ENCODE measurements at places on chromosomes 3 and 15.
A peak's percentile ranks its signal among the peaks of the same experiment; 100 is the strongest.

DNA sequence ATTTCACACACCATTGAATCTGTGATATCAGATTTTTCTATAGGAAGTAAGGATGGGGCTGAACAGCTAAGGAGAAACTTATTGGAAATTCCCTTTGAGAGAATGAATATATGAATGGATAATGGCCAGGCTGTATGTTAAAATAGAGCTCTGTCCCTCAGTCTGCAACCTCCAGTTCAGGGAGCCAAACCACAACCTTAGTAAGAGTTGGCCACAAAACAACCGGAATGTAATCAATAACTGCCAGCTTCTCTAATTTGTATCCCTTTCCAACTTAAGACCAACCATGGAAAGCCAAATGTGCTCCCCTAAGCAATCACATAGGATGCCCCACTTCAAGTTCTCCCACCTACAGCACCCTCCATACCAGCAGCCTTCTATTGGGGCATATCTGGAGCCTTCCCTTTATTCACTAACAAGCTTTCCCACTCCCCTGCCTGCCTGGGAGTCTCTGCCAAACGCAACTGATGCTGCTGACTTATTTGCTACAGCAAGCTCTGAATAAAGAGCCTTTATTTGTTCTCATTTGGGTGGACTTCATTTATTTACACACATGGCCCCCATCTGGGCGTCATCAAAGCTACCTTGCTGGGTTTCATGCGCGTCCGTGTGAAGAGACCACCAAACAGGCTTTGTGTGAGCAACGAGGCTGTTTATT, 75.4 kb upstream of the LARS2 start:
- DNase-seq: no peak

- DNase-seq: no peak
Observed at GRCh38 chr3:52088445-52089367, 32.3 kb upstream of the DUSP7 start.

GRCh38 chr3:32703491-32703972, 18.5 kb downstream of the CNOT10 start:
- DNase-seq: peak; percentile 86

DNA sequence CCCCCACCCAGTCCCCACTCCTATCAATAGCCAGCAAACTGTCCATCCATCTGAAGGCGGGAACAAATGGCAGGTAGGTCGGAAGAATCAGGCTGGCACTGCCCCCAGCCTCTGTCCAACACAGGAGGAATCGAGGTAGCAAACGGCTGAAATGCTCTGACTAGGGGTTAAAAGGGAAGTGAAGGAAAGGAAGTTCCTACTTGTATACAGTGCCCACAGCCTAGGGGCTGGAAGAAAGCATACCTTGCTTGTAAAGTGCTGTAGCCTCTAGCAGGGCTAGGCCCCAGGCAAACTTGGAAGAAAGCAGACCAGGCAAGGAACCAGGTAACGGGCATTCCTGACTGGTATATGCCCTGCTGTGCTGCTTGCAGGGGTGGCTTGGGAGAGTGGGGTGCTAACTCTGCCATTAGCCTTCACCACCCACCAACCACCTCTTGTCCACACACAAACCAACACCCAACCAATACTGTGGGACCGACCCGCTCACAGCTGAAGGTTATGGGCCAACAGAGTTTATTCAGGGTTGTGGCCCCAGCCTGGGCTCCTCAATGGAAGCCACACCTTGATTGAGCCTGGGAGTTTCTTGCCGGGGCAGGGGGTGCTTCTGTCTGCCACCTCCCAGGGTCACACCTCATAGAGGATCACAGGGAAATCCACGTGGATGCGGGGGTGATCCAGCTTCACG, 2.4 kb downstream of the TUSC2 start:
- no peak for DNase-seq

GRCh38 chr3:138384531-138384930, 36.2 kb downstream of the MRAS start:
- no peak for DNase-seq

GRCh38 chr15:45635191-45635638, 386 bp downstream of the SQOR start:
- peak; percentile 74 for DNase-seq

DNA sequence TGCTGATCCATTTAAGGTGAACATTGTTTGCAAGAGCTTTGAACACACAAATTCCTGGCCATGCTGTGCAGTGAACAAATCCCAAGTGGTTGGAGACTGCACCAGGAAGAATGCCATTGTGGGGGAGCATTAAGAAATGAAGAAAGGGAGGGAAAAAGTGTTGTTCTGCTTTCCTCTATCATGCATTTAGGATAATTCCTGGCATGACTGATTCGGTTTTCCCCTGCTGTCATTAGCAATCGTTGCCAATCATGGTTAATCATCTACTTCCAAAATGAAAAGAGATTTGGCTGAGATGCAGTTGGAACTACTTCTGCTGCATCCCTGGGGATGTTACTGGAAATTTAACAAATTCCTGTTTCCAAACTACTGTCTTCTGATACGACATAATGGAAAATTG, 73.7 kb upstream of the ZPLD1 start:
- DNase-seq: no peak

GRCh38 chr3:50374363-50375257, 15.3 kb upstream of the TMEM115 start:
- no peak for DNase-seq

DNA sequence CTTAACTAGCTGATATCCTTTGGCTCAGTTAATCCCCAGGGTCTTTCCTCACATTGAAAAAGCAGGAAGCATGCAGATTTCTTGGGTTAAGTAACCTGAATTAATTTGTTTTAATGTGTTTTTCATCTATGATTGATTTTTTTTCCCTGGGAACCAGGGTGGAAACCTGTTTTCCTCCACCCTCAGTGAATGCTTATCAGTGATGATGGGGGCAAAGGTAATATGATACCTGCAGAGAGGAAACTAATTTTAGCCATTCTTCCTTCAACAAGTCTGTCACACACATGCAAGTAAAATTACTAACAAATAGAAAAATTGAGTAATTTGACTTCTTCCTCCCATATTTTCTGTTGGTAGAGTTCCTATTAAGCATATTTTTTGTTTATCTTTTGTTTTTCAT, 5.9 kb downstream of the CASR start:
- no peak for DNase-seq

- DNase-seq: no peak
Observed at GRCh38 chr3:149343951-149344350, 10.5 kb upstream of the TM4SF18 start.

DNA sequence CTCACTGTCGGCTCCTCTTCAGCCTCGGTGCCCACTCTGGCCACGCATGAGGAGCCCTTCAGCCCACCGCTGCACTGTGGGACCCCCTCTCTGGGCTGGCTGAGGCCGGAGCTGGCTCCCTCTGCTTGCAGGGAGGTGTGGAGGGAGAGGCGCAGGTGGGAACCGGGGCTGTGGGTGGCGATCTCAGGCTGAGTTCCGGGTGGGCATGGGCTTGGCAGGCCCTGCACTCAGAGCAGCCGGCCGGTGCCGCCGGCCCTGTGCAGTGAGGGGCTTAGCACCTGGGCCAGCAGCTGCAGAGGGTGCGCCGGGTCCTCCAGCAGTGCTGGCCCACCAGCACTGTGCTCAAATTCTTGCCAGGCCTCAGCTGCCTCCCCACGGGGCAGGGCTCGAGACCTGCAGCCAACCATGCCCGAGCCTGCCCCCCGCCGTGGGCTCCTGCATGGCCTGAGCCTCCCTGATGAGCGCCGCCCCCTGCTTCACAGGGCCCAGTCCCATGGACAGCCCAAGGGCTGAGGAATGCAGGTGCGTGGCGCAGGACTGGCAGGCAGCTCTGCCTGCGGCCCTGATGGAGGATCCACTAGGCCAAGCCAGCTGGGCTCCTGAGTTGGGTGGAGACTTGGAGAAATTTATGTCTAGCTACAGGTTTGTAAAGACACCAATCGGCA, 899.1 kb downstream of the SI start:
- no peak for DNase-seq

GRCh38 chr3:172313671-172314070, 134.6 kb downstream of the GHSR start:
- no peak for DNase-seq

DNA sequence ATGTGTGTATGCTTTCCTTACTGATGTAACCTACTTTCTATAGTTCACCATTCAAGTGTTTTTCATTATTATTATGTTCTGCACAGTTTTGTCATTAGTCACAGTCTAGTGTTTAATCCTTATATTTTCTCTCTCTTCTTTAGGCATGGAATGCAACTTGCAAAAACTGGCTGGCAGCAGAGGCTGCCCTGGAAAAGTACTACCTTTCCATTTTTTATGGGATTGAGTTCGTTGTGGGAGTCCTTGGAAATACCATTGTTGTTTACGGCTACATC, 6.9 kb downstream of the SUCNR1 start:
- no peak for DNase-seq

GRCh38 chr15:79858469-79858868, 38.3 kb downstream of the MTHFS start:
- peak; percentile 38 for DNase-seq

GRCh38 chr15:101698314-101698713, 26.0 kb downstream of the TARS3 start:
- no peak for DNase-seq

DNA sequence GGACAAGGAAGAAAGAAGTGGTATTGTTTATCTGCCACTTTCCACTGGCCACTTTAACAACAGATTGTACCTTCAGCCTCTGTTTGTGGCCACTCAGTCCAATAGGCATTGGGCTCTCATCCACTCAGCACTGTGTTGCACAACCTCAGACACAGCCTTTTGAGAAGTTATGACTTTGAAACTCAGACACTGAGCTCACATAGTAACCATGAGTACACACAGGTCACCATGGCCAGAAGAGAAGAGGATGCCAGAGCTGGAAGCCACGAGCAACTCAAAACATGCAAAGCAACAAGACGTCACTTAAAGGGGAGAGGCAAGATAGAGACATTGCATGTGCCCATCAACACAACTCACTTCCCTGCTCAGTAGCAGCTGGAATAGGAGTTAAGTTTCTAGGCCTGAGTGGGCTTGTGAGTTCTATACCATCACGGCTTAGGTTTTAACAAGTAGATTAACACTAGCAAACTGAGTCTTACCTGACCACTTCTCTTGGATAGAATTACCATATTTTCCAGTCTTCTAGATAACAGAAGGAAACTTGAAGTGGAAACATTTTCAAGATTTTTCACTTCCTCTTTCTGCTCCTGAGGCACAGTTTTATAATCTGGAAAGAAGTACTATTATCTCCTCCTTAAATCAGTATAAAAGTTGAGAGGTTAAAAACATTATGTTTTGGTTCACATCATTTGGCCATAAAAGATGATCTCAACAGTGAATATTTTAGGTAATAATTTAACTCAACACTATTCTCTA, 103.5 kb downstream of the IMPG2 start:
- peak; percentile 84 for DNase-seq

DNA sequence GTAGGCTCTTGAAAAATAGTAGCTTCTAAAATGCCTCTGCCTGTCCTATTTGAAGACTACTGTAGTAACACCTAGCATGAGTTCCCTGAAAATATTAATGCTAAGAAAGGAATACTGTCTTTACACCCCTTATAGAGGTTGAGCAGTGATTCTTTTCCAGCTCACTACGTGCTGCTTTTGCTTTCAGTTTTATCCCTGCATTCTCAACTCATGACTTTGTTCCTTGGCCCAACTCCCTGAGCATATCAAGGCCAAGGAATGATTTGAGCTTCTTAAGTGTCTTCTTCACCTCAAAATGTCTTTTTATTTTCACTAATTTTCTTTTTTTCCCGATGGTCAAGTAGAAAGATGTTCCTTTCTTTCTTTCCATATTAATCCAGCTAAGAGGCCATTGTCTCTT, 16.5 kb upstream of the P2RY13 start:
- peak; percentile 16 for DNase-seq

DNA sequence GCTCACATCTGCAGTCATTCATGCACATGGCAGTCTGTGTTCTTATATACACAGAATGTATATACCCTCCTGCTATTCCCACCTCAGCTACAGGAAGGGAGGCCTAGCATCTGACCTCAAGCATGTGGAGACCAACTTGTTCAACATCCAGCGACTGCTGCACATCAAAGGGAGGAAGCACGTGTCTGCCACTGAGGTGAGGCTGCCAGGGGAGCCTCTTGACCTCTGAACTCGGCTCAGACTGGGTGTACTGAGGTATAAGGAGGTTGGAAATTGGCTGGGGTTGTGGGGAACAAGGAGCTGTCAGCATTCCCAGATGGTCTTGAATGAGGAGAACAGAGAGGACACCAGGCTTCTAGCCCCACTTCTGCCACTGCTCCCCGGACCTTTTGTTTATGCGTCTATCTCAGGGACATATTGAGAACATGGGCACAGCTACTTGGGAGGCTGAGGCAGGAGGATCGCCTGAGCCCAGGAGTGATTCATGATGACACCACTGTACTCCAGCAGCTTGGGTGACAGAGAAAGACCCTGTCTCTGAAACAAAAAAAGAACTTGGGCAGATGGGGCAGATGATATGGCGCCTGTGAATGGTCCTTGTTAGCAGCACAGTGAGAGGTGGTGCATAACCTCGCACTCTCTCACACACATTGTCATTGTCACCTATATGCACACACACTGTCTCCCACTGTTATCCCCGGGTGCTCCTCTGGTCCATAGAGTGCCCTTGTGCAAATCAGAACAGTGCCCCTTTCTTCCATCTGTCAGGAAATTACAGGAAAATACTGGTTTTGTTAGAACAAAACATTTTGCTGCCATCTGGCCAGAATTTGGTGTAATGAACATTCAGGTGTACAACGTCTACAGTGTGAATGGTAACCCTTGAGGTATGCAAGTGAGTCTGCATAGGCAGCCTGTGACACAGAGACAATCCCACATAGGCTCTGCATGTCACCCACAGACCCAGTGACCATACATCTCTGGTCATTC, 5.4 kb downstream of the VILL start:
- no peak for DNase-seq

DNA sequence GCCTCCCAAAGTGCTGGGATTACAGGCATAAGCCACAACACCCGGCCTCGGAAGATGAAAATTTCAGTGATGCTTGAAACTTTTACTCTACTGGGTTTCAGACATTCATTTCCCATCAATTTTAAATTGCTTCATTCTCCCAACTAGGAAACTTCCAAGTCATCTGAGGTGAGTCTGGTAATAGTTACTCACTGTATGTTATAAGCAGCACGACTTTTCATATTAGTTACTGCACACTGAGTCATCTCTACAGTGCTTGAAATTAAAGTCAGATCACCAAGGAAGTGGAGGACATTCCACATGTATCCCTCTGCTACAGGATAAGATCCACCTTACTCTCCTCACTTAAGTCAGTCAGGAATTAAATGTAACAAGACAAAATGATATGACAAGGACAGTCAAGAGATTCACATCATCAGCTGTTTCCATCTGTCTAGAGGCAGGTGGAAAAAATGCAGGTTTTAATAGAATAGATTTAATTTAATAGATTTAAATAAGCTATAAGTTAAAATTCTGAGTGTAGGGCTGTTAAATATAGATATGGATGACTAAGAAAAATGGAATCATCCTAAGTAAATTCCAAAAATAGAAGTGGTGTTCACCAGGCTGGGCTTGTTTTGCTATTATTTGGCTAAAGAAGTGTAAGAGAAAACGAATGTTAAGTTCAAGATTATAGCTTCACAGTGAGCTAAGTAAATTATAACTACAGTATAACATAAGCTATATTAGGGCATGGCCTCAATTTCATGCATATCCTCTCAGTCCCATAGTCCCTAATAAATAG, 104.4 kb downstream of the TMCO5A start:
- no peak for DNase-seq

- no peak for DNase-seq
Observed at GRCh38 chr3:16666206-16666605, 61.0 kb upstream of the DAZL start.

Measured in OCI-M1 (cell line).